Adrenal gland (tissue), 19 donors: ENCODE measurements at places on chromosomes 2 and 18.

- DNase-seq: peak; percentile 7
These were observed 24.6 kb downstream of the GPR55 start for GRCh38 chr2:230900336-230900995.

DNA sequence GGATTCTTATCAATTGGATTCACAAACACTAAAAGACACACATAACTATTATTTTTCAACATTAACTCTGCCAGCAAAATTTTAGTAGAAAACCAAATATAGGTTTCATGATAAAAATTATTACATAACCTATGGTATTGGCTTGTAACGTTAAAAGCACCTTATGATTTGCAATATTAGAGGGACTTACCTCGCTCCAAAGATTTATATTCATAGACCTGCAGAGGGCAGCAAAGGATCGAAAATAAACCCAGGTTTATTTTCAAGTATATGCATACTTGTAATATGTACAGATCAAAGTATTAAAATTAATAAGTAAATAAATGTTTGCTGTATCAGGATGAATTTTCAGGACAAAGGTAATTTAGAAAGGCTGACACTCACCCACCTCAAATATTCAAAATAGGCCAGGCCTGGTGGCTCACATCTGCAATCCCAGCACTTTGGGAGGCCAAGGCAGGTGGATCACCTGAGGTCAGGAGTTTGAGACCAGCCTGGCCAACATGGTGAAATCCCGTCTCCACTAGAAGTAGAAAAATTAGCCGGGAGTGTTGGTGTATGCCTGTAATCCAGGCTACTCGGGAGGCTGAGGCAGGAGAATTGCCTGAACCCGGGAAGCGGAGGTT lies 45.3 kb downstream of the LRPPRC start:
- DNase-seq: no peak

DNA sequence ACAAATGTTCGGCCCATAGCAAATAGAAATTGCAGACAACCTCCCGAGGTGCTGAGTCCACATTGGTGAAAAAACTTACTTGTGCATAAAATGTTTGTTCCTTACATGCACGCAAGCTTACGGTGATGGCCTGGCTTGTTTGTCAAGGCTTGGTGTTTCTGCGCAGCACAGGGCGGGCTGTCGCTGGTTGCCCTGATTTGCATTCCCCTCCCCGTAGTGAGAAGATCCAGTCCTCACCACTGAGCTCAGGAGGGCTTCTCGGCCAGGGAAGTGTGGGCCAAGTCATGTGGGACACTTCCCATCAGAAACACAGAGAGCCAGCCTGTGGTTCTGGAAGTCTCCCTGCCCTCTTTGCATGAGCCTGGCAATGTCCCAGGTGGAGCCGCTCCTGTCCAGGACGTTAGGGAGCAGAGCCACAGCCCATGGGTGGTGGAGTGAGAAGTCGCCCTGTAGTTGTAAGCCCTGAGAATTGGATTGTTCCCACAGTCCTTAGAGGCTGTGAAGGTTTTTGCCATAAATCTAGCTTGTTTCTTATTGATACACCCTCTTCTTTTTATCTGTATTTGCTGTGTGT lies 152.7 kb downstream of the TWIST2 start:
- no peak for DNase-seq

- no peak for DNase-seq
These were observed 113.5 kb downstream of the PHLPP1 start for GRCh38 chr18:62828852-62829251.

DNA sequence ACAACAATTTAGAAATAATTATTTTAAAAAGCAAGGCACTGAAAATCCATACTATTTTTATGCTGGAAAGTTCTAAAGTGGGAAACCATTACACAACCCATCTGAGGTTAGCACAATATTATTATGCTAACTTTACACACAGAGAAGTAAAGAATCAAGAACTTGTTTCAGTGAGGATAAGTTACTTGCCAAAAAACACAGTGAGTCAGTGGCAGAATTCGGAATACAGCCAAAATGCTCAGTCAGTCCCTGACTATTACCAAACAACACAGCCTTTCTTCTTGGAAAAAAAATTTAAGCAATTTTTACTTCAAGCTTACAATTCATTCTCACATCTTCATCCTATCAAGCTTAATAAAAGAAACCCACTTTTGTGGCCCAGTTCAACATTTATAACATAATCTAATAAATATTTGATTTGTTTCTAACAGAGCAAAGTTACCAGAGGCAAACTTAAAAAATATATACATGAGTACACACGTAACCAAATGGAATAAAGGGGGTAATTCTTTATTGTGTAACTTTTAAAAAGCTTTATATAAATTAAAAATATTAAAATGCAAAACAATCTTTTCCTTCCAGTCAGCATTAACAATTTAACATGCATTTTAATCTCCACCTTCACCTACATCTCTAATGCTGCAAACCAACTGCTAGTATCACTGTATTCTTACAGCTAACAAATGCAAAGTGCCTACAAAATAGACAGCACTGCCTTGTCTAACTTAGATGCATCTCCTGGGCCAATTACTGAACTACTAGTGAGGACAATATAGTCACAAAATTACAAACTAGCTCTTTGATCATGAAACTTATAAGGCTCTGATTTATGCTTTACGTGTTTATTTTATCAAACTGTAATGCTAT lies 55.2 kb downstream of the CCDC88A start:
- peak; percentile 60 for DNase-seq

DNA sequence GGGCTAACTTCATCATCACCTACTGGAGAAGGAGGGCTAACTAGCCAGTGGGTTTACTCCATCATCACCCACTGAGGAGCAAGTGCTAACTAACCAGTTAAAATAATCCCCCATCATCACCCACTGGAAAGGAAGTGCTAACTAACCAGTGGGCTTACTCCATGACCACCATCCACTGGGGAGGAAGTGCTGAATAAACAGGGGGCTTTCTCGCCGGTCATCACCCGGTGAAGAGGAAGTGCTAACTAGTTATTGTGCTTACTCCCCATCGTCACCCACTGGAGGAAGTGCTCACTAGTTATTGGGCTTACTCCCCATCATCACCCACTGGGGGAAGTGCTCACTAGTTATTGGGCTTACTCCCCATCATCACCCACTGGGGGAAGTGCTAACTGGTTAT lies 124.4 kb upstream of the SALL3 start:
- DNase-seq: no peak

- no peak for DNase-seq
These were observed 131.6 kb upstream of the DLGAP1 start for GRCh38 chr18:4586731-4587130.
